ENCODE measurements at places on chromosomes 5 and 9.

- DNase-seq, result no peak
These were observed 571 bp downstream of the CNTFR start for GRCh38 chr9:34588671-34589635.

- DNase-seq, result no peak
These were observed 3.7 kb downstream of the ROPN1L start for GRCh38 chr5:10445352-10445751.

- no peak for DNase-seq
These were observed 234.2 kb downstream of the ZNF608 start for GRCh38 chr5:124512236-124512635.

DNA sequence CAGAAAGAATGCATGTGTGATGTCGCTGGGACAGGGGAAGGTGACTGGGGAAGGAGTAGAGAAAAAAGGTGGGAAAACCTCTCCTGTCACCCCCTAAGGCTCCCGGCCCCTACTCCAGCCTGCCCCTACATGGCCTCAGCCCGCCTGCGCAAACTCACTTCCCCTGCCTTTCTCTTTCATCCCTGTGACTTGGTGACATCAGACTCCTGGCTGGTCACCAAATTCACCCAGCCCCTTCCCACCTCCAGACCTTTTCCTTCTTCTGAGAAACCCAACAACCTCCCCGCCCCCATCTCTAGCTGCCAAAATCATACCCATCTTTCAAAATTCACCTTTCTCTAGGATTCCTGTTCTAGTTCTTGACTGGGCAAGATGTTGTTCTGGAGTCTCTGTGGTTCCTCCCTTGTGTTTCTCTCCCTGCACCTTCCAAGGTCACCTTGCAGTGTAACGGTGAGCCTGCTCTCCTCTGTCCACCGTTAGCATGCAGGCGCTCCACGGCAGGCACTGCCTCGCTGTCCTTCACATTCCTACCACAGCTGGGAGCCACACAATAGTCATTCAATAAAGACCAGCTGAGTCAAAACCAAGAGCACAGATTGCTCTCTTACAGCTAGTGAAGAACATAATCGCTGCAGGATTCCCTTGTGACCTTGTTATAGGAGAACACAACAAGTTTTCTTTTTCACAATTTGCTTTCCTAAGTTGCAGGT, 134.5 kb downstream of the FANCC start:
- no peak for DNase-seq

DNA sequence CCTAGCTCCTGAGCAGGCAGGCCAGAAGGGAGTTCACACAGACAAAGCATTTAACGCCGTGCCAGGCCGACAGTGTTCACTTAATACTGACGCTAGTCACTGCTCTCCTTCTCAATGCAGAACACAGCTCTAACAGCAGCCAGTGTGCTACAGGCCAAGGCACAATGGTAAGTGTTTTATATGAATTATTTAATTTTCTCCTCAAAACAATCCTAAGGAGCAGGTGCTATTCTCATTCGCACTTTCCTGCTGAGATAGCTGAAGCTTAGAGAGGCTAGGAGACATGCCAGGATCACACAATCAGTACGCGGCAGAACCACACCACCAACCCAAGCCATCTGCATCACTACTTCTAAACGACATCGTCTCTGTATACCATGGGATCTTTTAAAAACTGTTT, 170.7 kb downstream of the SPOCK1 start:
- no peak for DNase-seq

DNA sequence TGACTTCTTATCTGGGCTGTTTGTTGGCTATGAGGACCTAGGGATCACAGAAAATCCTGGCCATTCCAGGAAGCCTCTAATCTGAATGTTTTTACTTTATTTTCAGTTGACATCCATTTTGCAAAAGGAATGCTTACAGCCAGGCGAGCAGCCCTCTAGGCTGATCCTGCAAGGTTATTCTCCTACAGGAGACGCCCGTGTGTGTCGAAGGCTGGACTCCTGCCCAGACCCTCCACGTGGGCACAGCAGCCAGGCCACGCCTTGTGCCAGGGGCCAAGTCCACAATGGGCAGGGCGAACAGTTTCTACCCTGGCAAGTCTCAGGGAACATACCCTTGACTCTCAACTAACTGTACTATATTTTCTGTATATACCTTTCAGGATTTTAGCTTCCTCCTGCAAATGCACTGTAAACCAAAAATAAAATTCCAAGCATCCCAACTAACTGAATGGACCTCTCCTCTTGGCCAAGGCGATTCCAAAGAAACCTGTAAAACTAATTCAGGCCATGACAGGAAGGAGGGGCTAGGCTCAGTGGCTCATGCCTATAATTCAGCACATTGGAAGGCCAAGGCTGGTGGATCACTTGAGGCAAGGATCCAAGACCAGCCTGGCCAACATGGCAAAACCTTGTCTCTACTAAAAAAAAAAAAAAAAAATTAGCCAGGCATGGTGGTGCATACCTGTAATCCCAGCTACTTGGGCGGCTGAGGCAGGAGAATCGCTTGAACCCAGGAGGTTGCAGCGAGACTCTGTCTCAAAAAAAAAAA, 5.7 kb downstream of the CMBL start:
- DNase-seq, result no peak

All from stimulated activated CD4-positive, alpha-beta T cell treated with anti-CD3 and anti-CD28 coated beads, Interleukin-2, amount 100 ng/mL, for 4 hours (primary cell).